ENCODE measurements at places on chromosomes 16 and 17. TPM values are rescaled to one million over a fixed set of nuclear protein-coding genes. Genes with fewer than 3 reads are reported as not detected.

Gene AP1G1
- total RNA-seq, result 47.8 TPM

Gene LDHD
- 7.2 TPM for total RNA-seq

Gene BCL6B
- 5.7 TPM for total RNA-seq

Gene NACA2
- total RNA-seq, result not detected

Gene CNP
- total RNA-seq, result 32.4 TPM
